ENCODE measurements at places on chromosomes 7 and 10. TPM values are rescaled to one million over a fixed set of nuclear protein-coding genes. Genes with fewer than 3 reads are reported as not detected.

GRCh38 chr10:123021517-123021916, 12.7 kb downstream of the ACADSB start:
- no peak overlapping the region for H3K4me3 ChIP-seq
- no peaks in the 10 kb centered on the region for H3K4me1 ChIP-seq
- H3K36me3 ChIP-seq: no peaks in the 10 kb centered on the region
- no peak for DNase-seq
- H3K27ac ChIP-seq: no peak overlapping the region

GRCh38 chr10:52645187-52645758, 127.3 kb downstream of the MBL2 start:
- no peak for DNase-seq
- no peaks in the 10 kb centered on the region for H3K36me3 ChIP-seq
- H3K27me3 ChIP-seq: peaks cover 7% of the 10 kb centered on the region
- peaks cover 10% of the 10 kb centered on the region for H3K4me1 ChIP-seq
- no peak overlapping the region for H3K4me3 ChIP-seq

DNA sequence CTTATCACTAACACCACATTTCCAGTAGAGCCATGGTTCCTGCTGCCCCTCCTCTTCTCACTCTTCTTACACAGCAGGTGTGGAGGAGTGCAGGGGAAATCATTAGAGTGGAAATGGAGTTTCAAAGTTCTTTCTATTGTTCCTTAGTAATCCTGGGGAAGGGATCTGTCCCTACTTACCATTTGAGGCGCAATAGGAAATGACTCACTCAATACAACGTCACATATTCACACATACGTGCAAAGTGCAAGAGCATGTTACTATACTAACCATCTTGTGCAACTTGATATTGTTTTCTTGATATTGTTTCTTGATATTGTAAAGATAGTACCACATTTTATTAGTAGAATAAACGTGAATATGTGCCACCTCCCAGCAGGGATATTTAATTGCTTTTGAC, 1010.2 kb downstream of the DNAJB9 start:
- no peak for DNase-seq
- no peaks in the 10 kb centered on the region for H3K4me1 ChIP-seq
- H3K36me3 ChIP-seq: no peaks in the 10 kb centered on the region
- H3K4me3 ChIP-seq: no peak overlapping the region

DNA sequence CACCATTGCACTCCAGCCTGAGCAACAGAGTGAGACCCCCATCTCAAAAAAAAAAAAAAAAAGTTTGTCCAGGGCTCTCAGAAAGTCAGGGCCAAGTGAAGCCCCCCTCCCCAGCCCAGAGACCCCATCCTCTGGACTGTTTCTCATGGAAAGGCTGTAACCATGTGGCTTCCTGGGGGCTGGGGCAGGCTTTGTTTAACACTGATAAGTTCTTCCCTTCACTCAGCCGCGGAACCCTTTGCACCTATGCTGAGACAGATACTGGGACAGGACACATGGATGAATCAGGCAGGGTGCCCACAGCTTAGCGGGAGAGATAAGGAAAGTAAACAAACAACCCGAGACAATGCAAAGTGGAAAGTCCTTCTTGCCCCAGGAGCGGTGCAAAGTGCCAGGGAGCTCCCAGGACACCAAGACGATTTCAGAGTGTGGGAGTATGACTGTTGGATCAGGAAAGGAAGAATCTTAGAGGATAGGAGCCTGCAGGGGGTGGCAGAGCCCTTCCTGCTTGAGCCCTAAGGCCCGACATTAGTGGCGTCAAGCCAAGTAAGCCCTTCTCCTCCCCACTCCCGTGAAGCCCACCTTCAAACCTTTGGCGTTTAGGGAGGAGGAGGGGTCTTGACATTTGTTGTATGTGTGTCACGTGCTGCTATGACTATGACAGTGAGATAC, 11.6 kb downstream of the MLXIPL start:
- no peaks in the 10 kb centered on the region for H3K36me3 ChIP-seq
- H3K27me3 ChIP-seq: peaks cover 59% of the 10 kb centered on the region
- no peak overlapping the region for H3K27ac ChIP-seq
- no peaks in the 10 kb centered on the region for H3K4me1 ChIP-seq
- H3K4me3 ChIP-seq: no peak overlapping the region
- DNase-seq: no peak

DNA sequence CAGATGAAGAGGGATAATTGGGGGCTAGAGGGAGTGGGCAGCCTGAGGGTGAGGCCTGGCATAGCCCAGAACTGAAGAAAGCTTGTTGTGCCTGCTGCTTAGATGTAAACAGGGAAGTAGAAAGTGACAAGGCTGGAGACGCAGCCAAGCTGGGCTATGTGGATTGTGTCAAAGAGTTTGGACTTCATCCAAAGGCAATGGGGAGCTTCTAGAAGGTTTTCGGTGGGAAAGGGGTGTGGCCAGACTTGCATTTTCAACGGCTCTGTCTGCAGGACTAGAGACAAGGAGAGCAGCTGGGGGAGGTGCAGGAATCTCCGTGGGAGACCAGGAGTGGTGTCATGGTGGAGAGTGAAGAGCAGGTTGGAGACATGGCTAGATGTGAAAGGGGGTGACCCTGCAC, 48.8 kb downstream of the GOLGA7B start:
- no peaks in the 10 kb centered on the region for H3K36me3 ChIP-seq
- peaks cover 21% of the 10 kb centered on the region for H3K4me1 ChIP-seq
- peaks cover 4% of the 10 kb centered on the region for H3K27me3 ChIP-seq
- no peak for DNase-seq

- peaks cover 29% of the 10 kb centered on the region for H3K27me3 ChIP-seq
- H3K4me1 ChIP-seq: no peaks in the 10 kb centered on the region
- H3K4me3 ChIP-seq: no peak overlapping the region
Observed at GRCh38 chr10:12909836-12910185, 91.7 kb downstream of the CCDC3 start.

DNA sequence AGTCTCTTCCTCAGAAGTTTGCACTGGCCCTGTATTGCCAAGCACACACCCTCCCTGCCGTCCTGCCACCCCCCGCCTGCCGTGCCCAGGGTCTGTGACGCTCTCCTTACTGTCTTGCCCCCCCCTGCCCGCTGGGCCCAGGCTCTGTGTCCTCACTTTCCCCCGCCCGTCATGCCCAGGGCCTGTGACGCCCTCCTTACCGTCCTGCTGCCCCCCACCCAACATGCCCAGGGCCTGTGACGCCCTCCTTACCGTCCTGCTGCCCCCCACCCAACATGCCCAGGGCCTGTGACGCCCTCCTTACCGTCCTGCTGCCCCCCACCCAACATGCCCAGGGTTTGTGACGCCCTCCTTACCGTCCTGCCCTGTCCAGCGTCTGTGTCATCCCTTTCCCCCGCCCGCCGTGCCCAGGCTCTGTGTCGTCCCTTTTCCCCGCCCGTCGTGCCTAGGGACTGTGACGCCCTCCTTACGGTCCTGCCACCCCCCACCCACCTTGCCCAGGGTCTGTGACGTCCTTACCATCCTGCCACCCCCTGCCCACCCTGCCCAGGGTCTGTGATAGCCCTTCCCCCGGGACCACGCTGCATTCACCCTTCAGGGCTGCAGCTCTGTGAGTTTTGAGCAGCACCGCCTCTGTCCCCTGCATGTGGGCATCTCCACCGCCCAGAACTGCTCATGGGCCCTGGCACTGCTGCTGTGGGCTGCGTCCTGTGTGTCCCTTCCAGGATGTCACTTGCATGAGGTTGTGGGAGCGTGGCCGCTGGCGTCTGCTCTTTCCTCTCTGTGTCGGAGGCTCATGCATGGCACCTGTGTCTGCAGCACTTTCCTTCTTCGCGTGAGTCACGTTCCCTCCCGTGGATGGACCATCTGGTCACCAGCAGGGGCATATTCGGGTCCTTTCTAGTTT, 19.3 kb upstream of the PRKAR1B start:
- H3K4me3 ChIP-seq: peak overlapping the region; percentile 19
- H3K36me3 ChIP-seq: peaks cover 7% of the 10 kb centered on the region
- peak overlapping the region; percentile 75 for H3K27ac ChIP-seq
- DNase-seq: no peak
- H3K4me1 ChIP-seq: peaks cover 32% of the 10 kb centered on the region

- peaks cover 60% of the 10 kb centered on the region for H3K4me1 ChIP-seq
- no peak overlapping the region for H3K4me3 ChIP-seq
- H3K27ac ChIP-seq: no peak overlapping the region
- DNase-seq: peak; percentile 63
Observed at GRCh38 chr10:588246-589165, 101.0 kb downstream of the DIP2C start.

IDI2 gene
- 0.33 TPM for total RNA-seq

DNA sequence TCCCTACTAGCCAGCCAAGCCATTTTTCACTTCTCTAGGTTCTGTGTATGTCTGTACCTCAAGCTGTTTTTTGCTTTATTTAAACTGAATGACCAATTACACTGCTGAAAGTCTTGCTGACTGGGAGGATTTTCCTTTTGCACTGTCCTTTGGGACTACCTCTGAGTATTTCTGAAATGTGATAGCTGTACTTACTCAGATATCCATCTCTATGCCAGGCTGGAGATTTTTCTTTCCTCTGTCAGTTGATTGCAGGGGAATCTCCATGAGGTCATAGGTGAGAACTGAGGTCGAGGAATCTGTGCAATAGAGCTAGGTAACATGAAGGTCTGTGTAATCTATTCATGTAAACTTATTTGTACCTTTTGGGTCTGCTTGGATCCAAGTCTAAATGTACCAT, 38.9 kb upstream of the ANKRD1 start:
- DNase-seq: no peak
- H3K4me3 ChIP-seq: no peak overlapping the region
- H3K36me3 ChIP-seq: no peaks in the 10 kb centered on the region
- H3K27ac ChIP-seq: peak overlapping the region; percentile 11
- no peaks in the 10 kb centered on the region for H3K27me3 ChIP-seq

DNA sequence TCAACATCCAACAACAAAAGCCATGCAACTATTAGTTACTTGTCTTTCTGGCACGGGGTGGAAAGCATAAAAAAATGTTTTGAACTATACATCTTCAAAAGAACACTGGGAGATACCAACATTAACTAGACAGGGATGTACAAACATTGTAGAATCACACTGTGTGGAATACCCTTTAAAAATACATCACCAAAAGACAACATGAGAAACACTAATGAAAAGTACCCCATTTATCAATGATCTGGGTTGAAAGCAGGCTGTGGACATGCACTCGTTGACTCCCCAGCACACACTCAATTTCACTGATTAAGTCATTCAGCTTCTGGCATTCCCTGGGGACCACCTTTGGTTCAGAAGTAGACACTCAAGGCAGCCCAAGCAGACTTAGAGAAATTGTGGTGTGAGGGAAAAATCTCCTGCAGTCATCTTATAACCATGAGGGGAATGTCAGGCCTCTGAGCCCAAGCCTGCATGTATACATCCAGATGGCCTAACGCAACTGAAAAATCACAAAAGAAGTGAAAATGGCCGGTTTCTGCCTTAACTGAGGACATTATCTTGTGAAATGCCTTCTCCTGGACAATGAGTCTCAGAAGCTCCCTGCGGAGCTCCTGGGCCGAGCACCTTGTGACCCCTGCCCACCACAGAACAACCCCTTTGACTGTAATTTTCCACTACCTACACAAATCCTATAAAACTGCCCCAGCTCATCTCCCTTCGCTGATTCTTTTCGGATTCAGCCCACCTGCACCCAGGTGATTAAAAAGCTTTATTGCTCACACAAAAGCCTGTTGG, 53.0 kb downstream of the CACUL1 start:
- no peaks in the 10 kb centered on the region for H3K4me1 ChIP-seq
- H3K27me3 ChIP-seq: no peaks in the 10 kb centered on the region
- DNase-seq: no peak

DNA sequence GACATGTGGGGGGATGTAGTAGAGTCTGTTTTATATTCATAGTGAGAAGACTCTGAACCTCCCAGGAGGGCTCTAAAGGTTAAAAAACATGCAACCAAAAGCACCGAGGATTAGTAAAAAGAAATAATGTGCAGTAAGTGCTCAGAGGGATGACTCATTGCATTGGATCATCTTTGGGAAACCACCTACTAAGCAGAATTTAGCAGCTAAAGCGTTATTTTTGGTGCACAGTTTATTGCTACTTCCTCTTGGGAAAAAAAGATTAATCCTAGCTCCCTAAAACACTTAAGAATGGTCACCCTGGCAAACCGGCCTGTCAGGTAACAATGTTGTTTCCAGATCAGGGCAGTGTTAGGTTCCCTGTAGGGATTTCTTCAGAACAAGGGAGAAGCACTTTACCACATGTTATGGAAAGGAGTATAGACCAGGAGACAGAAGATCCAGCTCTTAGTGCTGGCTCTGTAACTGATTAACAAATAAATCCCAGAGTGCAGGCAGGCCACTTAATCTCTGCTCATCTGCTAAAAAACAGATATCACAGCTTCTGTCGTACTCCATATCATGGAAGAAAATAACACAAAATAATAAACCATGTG, 44.8 kb upstream of the FAM133B start:
- H3K27me3 ChIP-seq: no peaks in the 10 kb centered on the region
- peaks cover 72% of the 10 kb centered on the region for H3K4me1 ChIP-seq
- no peak overlapping the region for H3K4me3 ChIP-seq
- no peak for DNase-seq

- no peak for DNase-seq
- H3K36me3 ChIP-seq: no peaks in the 10 kb centered on the region
- H3K27me3 ChIP-seq: peaks cover 33% of the 10 kb centered on the region
- H3K4me1 ChIP-seq: no peaks in the 10 kb centered on the region
- H3K4me3 ChIP-seq: no peak overlapping the region
Observed at GRCh38 chr7:151206914-151207313, 3.4 kb downstream of the H2BK1 start.

CUBN gene
- 0.44 TPM for total RNA-seq

All from left ventricle myocardium inferior (tissue), 1 donor.